ENCODE measurements at places on chromosomes 6 and 20. TPM values are rescaled to one million over a fixed set of nuclear protein-coding genes. Genes with fewer than 3 reads are reported as not detected.

LPA gene
- total RNA-seq = not detected

LTB gene
- total RNA-seq = 747 TPM

ELOVL2 gene
- not detected for total RNA-seq

WFDC12 gene
- not detected for total RNA-seq

CLIC5 gene
- 3.8 TPM for total RNA-seq

CSNK2A1 gene
- 133 TPM for total RNA-seq

DNA sequence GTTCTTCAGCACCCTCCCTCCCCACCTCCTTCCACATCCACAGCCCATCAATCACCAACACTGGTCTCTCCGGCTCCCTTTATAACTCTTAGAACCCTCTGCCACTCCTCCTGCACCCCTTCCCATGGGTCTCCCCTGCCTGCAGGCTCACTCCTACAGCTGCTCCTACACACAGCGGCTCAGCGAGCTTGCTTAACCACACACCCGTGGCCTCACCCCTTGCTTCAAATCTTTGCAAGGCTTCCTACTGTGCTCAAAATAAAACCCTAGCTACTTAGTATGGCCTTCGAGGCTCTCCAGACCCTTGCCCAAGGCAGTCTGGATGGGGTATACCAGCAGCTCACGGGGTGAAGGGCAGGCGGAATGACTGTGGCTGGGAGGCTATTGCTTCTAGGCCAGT, 63.7 kb downstream of the JPH2 start:
- no peak overlapping the region for H3K27ac ChIP-seq

- peaks cover 5% of the 10 kb centered on the region for H3K27me3 ChIP-seq
- no peak for DNase-seq
- no peaks in the 10 kb centered on the region for H3K36me3 ChIP-seq
- peak overlapping the region; percentile 71 for H3K4me3 ChIP-seq
- peaks cover 32% of the 10 kb centered on the region for H3K4me1 ChIP-seq
These were observed 897 bp upstream of the STMN3 start for GRCh38 chr20:63653974-63654668.

DNA sequence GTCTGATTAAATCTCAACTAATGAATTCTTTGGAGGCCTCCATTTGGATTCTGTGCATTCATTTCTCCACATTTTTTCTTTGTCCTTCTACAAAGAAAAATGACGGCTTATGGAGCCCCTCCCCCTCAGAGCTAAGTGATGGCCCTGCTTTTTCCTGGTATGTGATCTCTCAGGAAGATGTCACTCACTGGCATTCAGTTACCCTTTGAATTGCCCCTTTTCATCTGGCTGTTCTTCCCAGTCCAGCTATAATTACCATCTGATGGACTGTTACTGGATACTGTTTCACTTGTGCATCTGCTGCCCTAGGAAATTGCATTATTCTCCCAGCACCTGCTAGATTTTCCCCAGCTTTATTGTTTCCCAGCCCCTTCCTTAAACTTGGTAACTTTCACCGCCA, 151.9 kb downstream of the CFAP61 start:
- DNase-seq = no peak
- H3K36me3 ChIP-seq = no peaks in the 10 kb centered on the region
- no peak overlapping the region for H3K4me3 ChIP-seq
- no peaks in the 10 kb centered on the region for H3K4me1 ChIP-seq

- no peaks in the 10 kb centered on the region for H3K36me3 ChIP-seq
- no peak for DNase-seq
- peaks cover 5% of the 10 kb centered on the region for H3K27me3 ChIP-seq
- H3K4me3 ChIP-seq = no peak overlapping the region
- peak overlapping the region; percentile 57 for H3K27ac ChIP-seq
- H3K4me1 ChIP-seq = peaks cover 3% of the 10 kb centered on the region
These were observed 29.5 kb downstream of the PXDC1 start for GRCh38 chr6:3721810-3722621.

GRCh38 chr6:69106511-69106910, 471.4 kb downstream of the ADGRB3 start:
- H3K4me3 ChIP-seq = no peak overlapping the region
- H3K27ac ChIP-seq = no peak overlapping the region
- no peaks in the 10 kb centered on the region for H3K36me3 ChIP-seq
- H3K4me1 ChIP-seq = no peaks in the 10 kb centered on the region
- H3K27me3 ChIP-seq = no peaks in the 10 kb centered on the region

DNA sequence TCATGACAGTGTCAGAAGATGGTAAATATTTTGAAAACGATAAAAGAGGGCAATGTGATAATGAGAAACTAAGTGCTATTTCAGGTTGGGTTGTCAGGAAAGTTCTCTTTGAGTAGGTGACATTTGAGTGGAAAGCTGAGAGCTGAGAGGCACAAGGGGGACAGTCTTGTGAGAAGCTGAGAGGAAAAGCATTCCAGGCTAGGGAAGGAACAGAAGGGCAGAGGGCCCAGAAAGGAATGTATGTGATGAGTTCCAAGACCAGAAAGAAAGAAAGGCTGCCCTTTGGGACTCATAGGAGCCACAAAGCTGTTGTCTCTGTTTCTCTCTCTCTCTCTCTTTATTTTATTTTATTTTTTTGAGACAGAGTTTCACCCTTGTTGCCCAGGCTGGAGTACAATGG, 7.6 kb upstream of the RNF182 start:
- H3K4me3 ChIP-seq = no peak overlapping the region
- peaks cover 42% of the 10 kb centered on the region for H3K27me3 ChIP-seq
- H3K36me3 ChIP-seq = no peaks in the 10 kb centered on the region
- DNase-seq = no peak
- no peaks in the 10 kb centered on the region for H3K4me1 ChIP-seq
- no peak overlapping the region for H3K27ac ChIP-seq

DNA sequence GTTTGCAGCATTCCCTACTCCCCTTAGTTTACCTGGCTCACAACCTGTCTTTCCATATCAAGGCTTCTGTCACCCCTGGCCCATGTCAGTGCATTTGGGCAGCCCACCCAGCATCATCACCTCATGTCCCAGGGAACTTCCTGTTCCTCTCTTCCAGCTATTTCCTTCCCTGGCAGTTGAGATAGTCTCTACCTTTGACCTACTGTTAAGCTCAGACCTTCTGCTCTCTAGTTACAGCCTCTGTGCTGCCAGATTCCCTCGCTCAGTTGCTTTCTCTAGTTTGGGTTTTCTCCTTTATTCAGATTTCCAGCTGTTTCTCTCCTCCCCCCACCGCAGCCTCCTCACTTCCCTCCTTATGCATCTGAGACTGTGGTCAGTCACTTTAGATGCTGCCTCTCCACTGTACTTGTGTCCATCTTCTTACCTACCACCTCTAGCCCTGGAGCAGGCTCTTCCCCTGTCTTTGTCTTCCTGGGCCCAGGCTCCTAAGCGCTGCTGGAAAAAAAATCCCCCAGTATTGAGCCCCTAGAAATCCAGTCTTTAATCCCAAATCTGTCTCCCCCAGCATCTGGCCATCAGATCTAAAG, 16.3 kb downstream of the PTPN1 start:
- no peak overlapping the region for H3K27ac ChIP-seq
- H3K4me3 ChIP-seq = no peak overlapping the region
- no peaks in the 10 kb centered on the region for H3K27me3 ChIP-seq
- H3K36me3 ChIP-seq = peaks cover 28% of the 10 kb centered on the region
- H3K4me1 ChIP-seq = peaks cover 38% of the 10 kb centered on the region

- H3K4me3 ChIP-seq = peak overlapping the region; percentile 42
- no peak overlapping the region for H3K27ac ChIP-seq
- H3K36me3 ChIP-seq = peaks cover 2% of the 10 kb centered on the region
- peaks cover 74% of the 10 kb centered on the region for H3K27me3 ChIP-seq
- peaks cover 13% of the 10 kb centered on the region for H3K4me1 ChIP-seq
These were observed 80.4 kb upstream of the ZNF184 start for GRCh38 chr6:27553123-27553904.

GRCh38 chr6:169048865-169049205, 204.8 kb downstream of the THBS2 start:
- H3K36me3 ChIP-seq = no peaks in the 10 kb centered on the region
- peaks cover 11% of the 10 kb centered on the region for H3K27me3 ChIP-seq
- no peak overlapping the region for H3K27ac ChIP-seq
